ENCODE measurements at places on chromosomes 12 and 14.

GRCh38 chr14:56159066-56159465 lies 40.9 kb downstream of the PELI2 start:
- no peak for DNase-seq

- no peak for DNase-seq
Observed at GRCh38 chr12:120698665-120699064, 11.6 kb upstream of the UNC119B start.

GRCh38 chr14:88791629-88792472 lies 902 bp downstream of the EML5 start:
- DNase-seq: peak; percentile 9

DNA sequence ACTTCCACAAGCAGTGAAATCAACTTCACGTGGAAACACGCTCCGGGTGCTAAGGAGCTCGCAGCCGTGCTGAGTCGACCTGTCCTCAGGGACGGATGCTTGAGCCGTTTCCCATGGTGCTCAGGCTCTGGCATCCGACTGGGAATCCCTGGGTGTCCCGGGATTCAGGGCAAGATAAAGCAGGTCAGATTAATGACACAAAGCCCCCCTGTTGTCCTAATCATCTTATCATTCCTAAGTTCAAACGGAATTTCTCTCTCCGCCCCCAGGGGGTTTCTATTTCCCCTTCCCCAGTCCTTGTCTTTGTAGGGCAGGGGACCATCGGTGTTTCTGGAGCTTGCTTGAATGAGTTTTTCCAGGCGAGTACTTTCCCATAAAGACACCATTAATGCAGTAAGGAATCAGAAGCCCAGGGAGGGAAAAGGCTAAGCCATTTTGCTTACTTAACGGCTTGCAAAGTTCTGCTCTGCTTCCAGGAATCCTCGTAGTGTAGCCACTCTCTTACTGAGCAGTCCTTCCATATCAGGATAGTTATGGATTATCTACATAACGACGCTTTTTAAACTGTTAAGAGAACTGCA lies 116.5 kb downstream of the TMEM132C start:
- no peak for DNase-seq

- DNase-seq: no peak
Observed at GRCh38 chr12:43044241-43044640, 454.7 kb upstream of the PRICKLE1 start.

DNA sequence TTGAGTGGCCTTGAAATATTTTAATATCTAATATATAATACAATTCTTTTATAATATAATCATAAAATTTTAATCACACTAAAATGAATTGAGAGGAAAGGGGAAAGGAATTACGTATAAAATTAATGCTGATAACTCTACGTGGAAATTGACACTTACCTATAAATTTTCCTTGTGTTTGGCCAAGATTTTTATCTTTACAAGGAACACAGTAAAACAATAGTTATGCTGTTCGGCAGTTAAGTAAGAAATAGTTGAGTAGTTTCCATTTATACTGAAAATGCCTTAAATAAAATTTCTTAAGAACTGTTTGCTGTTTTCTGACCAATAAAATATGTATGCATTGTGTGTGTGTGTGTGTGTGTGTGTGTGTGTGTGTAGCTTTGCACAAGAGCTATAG lies 294.4 kb downstream of the LRFN5 start:
- DNase-seq: no peak

DNA sequence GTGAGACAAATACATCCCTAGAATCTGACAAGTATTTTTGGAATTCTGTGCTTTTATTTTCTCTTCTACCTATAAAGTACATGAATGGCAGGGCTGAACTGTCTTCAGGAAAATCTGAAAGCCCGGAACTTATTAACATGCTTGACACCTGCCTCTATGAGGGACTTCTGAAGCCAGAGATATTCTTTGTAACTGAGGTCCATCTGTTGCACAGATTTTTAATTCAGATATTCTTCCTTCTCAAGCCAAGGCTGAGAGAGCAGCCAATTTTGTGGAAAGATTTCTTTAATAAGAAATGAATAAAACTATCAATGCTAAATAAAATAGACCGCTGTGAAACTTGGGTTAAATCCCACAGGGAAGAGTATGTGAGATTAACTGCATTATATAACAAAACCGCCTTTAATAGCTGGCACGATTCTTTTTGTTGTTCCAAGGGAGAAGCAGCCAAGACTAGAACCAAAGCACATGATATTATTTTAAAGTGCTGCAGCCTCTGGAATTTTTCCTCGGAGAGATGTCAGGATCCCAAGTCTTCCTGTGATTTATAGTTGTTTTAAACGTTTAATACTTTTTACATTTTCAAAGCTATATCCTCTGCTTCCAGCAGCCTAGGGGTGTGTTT lies 148.9 kb downstream of the CRADD start:
- no peak for DNase-seq

GRCh38 chr12:56928262-56928661 lies 5.9 kb downstream of the SDR9C7 start:
- no peak for DNase-seq

DNA sequence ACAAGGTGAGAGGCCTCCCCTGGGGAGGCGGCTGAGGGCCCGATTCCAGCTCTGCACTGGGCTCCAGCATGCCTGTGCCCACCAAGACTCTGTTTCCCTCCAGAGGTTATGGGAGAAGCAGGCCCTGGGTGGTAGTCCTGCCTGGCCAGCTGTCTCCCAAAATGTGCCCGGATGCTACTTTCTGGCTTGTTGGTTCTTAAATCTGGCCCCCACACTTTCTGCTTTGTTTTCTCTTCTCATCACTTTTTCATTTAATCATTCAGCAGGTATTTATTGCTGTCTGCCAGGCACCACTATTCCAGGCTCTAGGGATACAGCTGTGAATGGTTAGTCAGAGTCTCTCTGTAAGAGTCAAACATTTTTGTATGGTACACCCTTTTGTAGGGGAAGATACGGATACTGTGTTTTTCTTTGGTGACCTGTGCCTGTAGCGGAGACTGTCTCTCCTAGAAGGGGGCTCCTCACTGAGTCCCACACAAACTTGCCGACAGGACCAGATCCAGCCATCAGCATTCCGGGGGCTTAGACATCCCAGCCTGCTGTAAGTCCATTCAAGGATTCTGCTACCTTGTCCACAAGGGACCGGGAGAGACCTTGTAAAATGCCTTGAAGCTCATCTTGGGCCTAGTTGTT lies 3.8 kb downstream of the DHRS2 start:
- no peak for DNase-seq

DNA sequence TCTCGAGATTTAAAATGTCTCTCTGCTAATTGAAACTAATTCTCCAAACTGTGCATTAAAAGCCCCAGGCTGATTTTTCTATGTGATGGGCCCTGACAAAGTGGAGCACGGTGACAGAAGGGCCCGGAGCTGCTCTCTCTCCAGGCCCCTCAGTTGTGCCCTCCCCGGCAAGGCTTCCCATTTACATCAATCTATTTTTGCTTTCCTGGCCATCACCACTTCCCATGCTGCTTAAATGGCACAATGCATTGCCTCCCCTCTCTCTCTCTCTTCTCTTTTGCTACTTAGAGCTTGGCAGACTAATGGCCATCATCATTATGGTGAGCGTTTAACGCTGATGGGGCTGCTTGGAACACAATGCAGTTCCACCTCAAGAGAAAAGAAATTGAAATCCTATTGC lies 270.7 kb upstream of the DIO3 start:
- DNase-seq: no peak

- DNase-seq: no peak
Observed at GRCh38 chr12:3837049-3837448, 36.1 kb downstream of the PARP11 start.

GRCh38 chr12:78181544-78182162 lies 351.0 kb downstream of the NAV3 start:
- DNase-seq: no peak

DNA sequence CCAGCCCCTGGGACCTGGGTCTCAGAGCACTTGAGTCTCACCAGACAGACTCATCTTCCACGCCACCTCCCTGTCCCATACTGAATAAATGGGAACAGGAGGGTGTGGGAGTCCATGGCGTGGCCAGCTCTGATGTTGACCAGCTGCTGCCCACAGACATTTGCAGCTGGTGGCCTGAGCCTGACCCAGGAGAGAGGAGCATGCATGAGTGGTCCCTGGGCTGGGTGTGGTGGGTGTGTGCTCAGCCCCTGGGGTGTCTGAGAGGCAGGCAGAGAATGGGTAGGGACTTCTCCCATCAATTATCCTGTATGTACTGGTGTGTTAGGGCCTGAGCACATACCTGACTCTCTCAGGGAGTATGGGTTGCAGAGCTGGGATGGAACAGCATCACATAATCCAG lies 49.3 kb downstream of the SLC24A4 start:
- DNase-seq: no peak

GRCh38 chr12:117481470-117481869 lies 120.0 kb upstream of the NOS1 start:
- no peak for DNase-seq

GRCh38 chr14:47993883-47994282 lies 318.5 kb upstream of the MDGA2 start:
- DNase-seq: no peak

GRCh38 chr14:99860219-99860618 lies 67.0 kb downstream of the EML1 start:
- DNase-seq: no peak

DNA sequence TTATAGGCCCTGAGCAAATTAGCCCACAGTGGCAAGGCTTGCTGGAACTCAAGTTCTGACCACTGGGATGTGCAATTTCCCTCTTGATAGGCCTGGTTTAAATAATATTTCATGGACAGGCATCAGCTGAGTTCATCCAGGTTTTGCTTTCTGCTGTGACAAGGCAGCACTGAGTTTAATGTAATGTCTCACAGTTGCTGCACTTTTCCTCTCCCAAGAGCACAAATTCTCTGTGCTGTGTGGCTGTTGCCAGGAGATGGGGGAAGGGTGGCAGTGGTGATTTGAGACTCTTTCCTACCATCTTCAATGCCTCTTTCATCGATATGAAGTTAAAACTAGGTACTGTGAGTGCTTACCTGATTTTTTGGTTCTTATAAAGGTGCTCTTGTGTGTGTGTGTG lies 272.8 kb upstream of the STXBP6 start:
- DNase-seq: no peak

DNA sequence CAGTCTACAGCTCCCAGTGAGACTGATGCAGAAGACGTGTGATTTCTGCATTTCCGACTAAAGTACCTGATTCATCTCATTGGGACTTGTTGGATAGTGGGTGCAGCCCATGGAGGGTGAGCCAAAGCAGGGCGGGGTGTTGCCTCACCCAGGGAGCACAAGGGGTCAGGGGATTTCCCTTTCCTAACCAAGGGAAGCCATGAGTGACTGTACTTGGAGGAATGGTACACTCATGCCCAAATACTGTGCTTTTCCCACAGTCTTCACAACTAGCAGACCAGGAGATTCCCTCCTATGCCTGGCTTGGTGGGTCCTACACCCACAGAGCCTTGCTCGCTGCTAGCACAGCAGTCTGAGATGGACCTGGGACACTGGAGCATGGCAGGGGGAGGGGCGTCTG lies 21.0 kb upstream of the ABCC9 start:
- DNase-seq: no peak

- no peak for DNase-seq
Observed at GRCh38 chr14:27608377-27608776, 1010.5 kb upstream of the NOVA1 start.

DNA sequence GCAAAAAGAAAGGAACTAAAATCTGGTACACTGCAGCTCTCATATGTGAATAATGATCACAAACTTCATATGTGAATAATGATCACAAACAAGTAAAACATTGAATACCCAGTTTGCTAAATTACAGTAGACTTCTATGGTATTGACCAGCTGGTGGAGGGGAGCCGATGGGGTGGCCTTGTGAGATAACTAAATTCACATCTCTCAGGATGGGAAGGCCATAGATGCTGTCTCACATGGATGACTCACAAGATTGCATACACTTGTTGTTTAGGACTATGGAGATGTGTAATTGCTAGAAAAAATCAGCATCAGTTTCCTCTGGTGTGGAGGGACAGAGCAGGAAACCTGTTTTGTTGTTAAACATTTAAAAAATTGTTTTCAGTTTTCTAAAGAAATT lies 49.2 kb downstream of the ACACB start:
- DNase-seq: no peak

DNA sequence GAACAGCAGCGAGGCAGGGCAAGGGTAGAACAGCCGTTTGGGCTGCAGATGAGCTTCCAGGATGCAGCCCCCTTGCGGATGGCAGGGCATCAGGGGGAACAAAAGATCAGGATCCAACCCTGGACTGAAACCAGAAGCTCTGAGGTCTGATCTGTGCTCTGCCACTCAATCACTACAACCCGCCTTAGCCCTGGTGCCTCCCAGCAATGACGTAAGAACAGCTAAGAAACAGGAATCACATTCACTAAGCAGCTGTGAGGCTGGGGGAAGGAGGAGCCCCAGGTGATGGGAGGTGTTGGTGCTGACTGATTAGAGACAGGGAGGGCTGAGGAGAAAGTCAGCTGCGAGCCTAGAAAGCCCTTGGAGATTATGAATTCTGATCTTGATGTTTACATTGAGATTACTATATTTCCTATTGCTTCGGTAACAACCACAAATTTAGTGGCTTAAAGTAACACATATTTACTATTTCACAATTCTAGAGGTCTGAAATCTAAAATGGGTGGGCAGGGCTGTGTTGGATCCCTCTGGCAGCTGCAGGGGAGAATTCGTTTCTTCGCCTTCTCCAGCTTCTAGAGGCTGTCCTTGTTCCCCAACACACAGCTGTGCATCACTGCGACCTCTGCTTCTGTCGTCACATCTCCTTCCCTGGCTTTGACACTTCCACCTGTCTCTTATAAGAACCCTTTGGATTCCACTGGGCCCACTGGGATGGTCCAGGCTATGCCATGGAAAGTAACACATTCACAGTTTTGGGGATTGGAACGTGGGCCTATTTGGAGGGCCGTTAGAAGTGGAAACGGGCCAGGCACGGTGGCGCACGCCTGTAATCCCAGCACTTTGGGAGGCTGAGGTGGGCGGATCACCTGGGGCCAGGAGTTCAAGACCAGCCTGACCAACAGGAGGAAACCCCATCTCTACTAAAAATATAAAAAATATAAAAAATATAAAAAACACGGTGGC lies 6.1 kb upstream of the CD9 start:
- DNase-seq: no peak

DNA sequence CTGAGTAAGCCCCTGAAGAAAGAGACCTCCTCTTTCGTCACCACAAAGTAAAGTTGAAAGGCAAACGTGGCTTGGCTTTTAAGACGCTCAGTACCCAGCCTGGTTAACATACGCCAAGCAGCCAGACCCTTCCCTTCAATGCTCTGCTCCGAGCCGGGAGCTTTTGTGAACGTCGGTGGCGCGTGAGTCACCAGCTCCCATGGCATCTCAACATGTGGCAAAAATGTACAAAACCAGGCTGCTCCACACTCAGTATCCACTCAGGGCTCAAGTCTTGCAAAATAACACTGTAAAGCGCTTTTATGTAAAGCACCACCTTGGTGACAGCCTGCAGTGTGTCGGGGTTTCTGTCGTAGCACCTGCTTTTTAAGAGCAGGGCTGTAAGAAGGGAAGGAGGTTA lies 89.0 kb downstream of the SETD3 start:
- DNase-seq: no peak
